GM12864 (cell line): ENCODE measurements at places on chromosomes 3 and 15.

GRCh38 chr3:140292684-140293083 lies 357.7 kb downstream of the CLSTN2 start:
- no peak for DNase-seq

- DNase-seq = no peak
Measured at GRCh38 chr3:61877359-61878138, 316.2 kb downstream of the PTPRG start.

- DNase-seq = no peak
Measured at GRCh38 chr3:46482632-46483350, 15.0 kb upstream of the RTP3 start.

DNA sequence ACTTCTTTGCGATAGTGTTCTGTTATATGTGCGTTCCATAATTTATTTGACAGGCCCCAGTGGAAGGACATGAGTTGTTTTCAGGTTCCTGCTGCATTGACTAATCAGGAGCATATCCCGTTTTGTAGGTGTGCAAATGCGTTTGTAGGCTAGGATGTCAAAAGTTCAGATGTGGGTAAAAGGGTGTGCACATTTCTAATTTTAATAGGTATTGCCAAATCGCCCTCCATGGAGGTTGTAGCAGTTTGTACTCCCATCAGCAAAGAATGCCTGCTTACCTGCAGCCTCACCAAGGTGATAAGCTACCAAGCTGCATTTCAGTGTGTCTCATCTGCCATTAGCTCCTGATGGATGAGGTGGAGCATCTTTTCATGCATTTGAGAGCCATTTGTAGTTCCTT lies 36.3 kb downstream of the KLF13 start:
- DNase-seq = no peak

GRCh38 chr15:77622934-77623754 lies 9.6 kb downstream of the LINGO1 start:
- DNase-seq = no peak

- peak; percentile 54 for DNase-seq
Measured at GRCh38 chr15:56786966-56787365, 53.7 kb upstream of the ZNF280D start.

DNA sequence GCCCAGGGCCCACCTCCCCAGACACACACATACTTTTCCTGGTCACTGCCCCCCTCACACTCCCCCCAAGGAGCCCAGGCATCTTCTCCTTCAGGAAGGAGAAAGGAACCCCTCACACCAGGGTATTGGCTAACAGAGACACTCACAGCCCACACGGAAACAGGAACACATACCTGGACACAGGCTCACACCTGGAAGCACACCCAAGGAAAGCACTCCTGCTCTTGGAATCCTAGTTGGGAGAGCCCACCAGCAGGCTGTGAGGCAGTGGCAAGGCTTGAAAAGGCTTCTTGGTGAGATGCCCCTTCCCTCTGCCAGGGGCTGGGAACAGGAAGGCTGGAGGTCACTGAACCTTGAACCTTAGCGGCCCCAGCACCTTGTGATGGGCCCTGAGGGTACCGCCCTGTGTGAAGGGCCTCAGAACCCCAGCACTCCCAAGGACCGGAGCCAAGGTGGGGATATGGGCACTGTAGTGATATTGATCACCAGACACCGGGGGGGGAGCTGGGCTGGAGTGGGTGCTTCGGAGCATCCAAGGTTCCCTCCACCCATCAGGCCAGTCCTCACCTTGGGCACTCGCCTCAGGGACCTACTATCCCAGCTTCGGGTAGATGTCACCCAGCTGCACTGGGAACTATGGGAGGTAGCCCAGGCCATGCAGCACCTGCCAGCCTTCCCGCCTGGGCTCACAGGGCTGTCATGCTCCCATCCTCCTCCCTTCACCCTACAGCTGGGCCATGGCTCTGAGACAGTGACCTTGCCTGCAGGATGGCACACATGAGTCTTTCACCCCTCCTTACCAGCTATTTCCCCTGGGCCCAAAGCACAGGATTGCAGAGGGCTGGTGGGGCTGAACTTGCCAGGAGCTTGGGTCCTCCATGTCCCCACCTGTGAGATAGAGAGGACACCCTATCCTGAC lies 16.4 kb downstream of the MYL3 start:
- no peak for DNase-seq

DNA sequence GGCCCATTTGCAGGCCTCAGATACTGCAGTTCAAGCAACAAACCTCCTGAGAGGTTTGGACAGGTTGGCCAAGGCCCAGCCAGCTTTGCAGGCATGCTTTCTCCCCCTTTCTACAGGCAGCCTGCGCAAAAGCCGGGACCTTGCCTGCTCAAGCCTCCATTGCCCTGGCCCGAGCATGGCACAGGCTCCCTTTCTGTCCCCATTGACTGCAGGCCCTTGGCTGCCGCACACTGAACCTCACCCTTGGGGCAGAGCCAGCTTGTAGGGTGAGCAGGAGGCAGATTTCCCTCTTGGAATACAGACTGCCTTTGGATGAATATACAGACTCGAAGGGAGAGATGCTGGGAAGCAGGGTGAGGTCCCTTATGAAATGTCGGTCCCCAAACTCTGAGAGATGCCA lies 461.7 kb upstream of the PROK2 start:
- DNase-seq = no peak

DNA sequence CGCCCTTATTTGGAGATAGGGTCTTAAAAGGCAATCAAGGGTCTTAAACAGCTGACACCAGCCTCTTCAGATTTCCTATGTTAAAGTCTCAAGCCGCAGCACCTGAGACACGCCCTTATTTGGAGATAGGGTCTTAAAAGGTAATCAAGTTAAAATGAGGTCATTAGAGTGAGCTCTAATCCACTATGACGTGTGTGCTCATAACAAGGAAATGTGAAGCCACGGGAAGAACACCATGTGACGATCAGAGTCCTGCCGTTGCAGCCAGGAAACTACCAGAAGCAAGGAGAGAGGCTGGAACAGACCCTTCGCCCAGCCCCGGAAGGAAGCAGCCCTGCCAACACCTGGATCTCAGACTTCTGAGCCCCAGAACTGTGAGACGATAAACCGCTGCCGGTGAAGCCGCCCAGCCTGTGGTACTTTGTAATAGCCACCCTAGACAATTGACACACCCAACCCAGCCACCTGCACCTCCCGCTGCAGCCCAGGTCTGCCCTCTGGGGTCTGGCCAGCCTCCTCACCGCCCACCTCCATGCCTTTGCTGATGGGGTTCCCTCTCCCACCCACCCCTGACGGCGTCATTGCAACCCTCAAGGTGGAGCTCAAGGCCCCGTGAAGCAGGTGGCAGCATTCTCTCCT lies 137.9 kb downstream of the MEGF11 start:
- DNase-seq = no peak

DNA sequence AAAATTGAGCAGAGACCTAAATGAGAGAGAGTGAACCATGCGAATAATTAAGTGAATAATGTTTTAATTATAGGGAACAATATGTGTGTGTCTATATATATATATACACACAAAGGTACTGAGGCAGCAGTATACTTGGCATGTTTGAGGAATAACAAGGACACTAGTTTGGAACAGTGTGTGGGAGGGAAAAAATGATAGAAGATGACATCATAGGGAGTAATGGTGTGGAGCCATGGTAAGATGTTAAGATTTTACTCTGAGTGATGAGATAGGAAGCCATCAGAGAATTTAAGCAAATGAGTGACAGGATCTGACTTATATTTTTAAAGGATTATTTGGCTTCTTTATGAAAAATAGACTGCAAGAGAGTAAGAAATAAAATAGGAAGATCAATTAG lies 29.1 kb downstream of the DTWD1 start:
- no peak for DNase-seq

- no peak for DNase-seq
Measured at GRCh38 chr3:172553526-172554252, 30.5 kb upstream of the TNFSF10 start.

GRCh38 chr3:77420336-77420735 lies 380.4 kb downstream of the ROBO2 start:
- DNase-seq = no peak

GRCh38 chr3:105327662-105328337 lies 38.9 kb upstream of the ALCAM start:
- no peak for DNase-seq

GRCh38 chr15:98051734-98052133 lies 91.2 kb downstream of the ARRDC4 start:
- no peak for DNase-seq

DNA sequence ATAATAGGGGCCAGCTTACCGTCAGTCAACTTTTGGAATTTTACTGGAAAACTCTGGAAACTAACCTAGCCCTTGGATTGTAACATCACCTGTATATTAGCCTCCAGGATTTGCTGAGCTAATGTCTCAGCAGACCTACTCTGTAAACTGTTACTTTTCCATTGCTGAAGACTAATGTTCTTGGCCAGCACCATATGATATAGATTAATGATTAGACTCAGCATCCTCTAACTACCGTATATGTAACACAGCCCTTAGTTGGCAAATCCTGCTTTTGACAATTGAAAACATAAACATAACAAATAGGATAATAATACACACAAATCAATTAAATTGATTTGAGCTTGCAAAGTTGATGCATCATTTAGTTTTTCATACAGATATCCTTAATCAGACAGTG lies 26.6 kb upstream of the GBE1 start:
- no peak for DNase-seq

DNA sequence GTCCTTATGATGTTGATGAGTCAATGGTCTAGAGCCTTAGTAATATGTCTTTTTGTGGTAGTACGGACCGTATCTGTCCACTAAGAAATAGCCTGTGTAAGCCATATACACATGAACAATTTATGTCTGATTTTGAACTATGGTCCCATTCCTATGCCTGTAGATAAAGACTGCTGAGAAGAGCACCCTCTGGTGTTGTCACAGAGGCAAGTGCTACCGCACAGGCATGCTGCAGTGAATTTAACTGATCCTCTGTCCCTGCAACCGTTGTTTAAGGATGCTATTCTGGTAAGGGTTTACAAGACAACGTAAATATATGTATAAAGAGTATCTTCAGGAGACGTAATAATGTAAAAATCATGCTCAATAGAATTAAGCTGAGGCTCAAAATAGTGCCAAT lies 170.7 kb downstream of the UBE3A start:
- no peak for DNase-seq

- no peak for DNase-seq
Measured at GRCh38 chr3:149251186-149251585, 29.6 kb upstream of the CP start.

GRCh38 chr3:151093905-151094304 lies 8.4 kb downstream of the MED12L start:
- no peak for DNase-seq

DNA sequence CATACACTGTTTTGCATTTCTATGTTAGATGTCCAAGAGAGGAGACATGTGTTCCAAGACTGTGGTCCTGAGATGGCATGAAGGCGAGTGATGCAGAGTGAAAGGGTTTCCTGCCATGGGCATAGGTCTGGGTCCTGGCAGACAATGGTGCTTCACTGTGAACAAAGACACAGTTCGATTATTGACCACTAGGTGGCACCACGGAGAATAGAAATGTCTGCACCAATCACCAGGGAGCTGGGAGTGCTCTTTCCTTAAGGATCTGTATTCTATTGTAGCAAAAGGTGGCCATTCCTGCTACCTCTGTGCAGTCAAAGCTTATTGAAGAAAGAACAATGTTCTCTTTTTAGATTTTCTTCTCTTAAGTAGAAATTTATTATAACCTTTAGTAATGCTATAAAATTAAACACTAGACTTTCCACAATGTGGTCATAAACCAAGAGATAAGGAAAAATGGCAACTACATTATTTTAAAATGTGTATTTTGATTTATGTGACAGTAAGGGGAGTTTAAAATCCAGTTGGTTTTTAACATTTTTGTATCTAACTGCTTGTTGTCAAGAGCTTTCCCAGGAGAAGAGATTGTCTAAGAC lies 88.7 kb downstream of the GABRG3 start:
- DNase-seq = no peak

DNA sequence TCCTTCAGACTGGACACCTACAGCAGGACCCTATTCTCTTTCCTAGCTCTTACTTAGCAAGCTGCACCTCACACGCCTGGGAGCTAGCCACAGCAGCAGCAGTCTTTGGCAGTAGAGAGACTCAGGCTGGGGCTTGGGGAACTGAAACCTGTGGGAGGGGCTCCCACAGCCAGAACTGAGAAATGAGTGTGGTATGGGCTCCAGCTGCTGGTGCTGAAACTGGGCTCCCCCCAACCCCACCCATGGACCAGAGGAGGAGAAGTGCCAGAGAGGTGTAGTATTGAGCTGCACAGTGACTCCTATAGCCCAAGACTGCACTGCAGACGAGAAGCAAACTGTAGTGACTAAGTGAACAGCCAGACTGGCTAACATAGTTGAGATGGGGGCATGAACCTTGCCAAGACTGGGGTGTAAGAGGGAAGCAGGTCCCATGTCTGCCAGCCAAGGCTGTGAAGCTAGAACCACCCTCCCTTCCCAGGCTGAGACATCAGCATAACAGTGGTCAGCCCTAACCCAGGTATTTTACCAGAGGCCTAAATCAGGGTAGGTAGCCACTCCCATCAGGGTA lies 62.5 kb downstream of the MYO5A start:
- peak; percentile 97 for DNase-seq

- no peak for DNase-seq
Measured at GRCh38 chr15:71430782-71431181, 315.5 kb downstream of the THSD4 start.

DNA sequence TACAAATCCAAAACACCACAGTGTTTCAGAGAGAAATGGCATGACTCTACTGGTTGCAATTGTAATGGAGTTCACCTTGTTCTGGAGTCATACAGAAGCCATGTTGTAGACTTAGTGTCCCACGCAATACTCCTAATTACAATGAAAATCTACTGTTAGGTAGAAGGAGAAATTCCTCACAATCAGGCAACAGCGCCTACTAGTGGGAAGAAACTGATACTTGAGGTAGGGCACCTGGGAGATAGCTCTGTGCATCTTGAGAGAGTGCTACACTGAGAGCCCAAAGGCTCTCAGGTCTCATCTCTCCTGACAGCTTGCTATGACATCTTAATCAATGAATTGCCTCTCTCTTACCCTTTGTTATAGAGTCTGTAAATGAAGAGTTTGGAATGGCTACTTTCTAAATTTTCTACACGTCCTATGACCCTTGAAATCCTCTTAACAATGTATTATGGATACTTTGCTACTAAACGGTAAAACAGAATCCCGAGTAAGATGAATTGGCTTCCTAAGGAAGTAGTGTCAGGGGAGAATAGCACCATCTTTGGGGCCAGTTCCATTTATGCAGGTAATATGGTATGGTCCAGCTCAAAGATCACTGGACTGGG lies 422.7 kb upstream of the TPRG1 start:
- peak; percentile 13 for DNase-seq

DNA sequence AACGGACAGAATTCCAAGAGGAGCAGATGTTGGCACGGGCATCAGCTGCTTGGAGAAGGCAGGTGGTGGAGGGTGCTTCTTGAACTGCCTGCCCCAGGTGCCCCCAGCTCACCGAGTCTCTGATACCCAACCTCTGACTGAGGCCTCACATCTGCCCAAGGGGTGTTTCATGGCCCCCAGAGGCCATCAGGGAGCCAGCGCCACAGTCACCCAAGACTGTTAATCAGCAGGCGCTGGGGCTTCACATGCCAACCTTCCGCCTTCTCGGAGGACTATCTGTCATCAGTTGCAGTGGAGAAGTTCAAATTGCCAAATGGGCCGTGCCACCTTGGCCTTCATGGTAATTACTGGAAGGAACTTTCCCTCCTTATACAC lies 61.9 kb upstream of the SLC6A1 start:
- DNase-seq = no peak
